ENCODE measurements at places on chromosomes 13 and 19.
A peak's percentile ranks its signal among the peaks of the same experiment; 100 is the strongest.

GRCh38 chr19:55252760-55253663 is 5.8 kb downstream of the PPP6R1 start:
- no peak for DNase-seq

DNA sequence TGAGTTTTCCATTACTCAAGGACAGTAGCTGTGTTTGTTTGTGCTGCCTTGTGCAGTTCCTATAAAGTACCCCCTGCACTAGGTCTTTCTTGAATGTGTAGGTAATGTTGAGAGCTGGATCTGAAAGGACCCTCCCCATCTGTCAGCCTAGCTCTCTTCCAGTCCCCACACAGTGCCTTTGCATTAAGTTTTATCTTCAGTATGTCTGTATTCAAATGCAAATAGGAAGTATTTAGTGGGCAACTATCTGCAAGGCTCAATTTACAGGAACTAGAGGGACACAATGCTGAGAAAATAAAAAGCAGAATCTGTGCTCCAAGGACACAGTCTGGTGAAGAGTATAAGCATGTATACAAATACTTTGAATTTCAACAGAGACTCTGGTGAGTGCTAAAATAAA is 558.5 kb downstream of the RFC3 start:
- no peak for DNase-seq

GRCh38 chr13:51729866-51730553 is 74.0 kb downstream of the DHRS12 start:
- no peak for DNase-seq

DNA sequence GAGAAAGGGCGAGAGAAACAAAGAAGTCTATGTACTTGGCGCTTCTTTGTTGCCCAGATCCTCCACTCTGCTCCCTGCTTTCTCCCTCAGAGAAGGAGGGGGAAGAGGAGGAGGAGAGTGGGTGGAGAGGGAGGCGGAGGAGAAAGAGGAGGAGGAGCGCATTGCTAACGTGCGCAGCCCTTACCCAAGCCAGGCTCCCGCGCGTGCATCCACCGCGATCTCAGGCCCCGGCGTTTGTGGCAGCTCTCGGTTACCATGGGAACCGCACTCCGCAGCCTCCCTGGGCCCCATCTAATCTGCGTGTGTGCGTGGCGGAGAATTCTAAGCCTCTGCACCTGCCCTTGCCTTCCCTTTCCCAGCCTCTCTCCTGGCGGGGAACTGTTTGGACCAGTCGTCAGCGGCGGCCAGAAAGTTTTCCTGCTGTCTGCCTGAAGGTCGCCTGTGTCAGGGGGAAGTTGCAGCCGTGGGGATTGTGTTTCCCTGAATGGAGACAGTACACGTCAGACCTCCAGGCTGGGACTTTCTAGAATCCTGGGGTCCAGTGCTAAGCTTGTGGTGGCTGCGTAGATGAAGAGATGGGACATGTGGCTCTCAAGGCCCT is at the start of gene ERICH6B:
Gene ERICH6B, minus strand, starts transcription at position 239 of the 601 bp plus-strand sequence. CDS start 18,734 bp downstream, outside the sequence.
- peak; percentile 80 for DNase-seq

- DNase-seq = peak; percentile 8
These were observed 5.1 kb upstream of the CALM3 start for GRCh38 chr19:46596008-46596407.
